ENCODE measurements at places on chromosomes 3 and 15.
A peak's percentile ranks its signal among the peaks of the same experiment; 100 is the strongest.

GRCh38 chr3:157958457-157958856 is 147.8 kb downstream of the SHOX2 start:
- no peak for DNase-seq

- DNase-seq: peak; percentile 13
These were observed 18.8 kb upstream of the SATB1 start for GRCh38 chr3:18443665-18444594.

GRCh38 chr15:41782371-41783282 is 8.3 kb downstream of the MAPKBP1 start:
- DNase-seq: no peak

GRCh38 chr15:32872621-32873283 is 154.9 kb downstream of the GREM1 start:
- DNase-seq: no peak

- no peak for DNase-seq
These were observed 322.8 kb upstream of the NAALADL2 start for GRCh38 chr3:174536319-174536718.

- no peak for DNase-seq
These were observed 130.0 kb upstream of the NANOGP8 start for GRCh38 chr15:35215093-35215492.

DNA sequence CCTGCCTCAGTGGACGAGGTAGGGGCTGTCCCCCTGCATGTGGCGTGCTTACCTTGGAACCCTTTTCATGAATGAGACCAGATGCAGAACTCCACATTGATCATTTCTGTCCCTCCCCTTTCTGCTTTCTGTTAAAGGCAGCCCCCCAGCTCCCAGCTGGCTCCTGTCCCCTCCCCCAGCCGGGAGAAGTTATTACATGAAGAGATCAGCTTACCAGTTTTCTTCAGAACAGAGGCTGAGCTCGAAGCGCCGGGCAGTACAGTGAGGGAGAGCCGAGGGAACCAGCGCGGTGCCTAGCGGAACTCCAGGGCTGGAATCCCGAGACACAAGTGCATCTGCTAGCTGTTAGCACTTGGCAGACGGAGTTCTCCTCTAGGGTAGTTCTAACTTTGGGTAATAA is 263.3 kb upstream of the NR2E3 start:
- DNase-seq: no peak

GRCh38 chr3:157542711-157543500 is 39.7 kb upstream of the VEPH1 start:
- no peak for DNase-seq

Measured in NCI-H1105 treated with DMSO at 0.1 percent for 48 hours (cell line).